ENCODE measurements at places on chromosomes 11 and 22. TPM values are rescaled to one million over a fixed set of nuclear protein-coding genes. Genes with fewer than 3 reads are reported as not detected.

- DNase-seq = no peak
Measured at GRCh38 chr11:14242733-14243132, 116.2 kb downstream of the RRAS2 start.

DNA sequence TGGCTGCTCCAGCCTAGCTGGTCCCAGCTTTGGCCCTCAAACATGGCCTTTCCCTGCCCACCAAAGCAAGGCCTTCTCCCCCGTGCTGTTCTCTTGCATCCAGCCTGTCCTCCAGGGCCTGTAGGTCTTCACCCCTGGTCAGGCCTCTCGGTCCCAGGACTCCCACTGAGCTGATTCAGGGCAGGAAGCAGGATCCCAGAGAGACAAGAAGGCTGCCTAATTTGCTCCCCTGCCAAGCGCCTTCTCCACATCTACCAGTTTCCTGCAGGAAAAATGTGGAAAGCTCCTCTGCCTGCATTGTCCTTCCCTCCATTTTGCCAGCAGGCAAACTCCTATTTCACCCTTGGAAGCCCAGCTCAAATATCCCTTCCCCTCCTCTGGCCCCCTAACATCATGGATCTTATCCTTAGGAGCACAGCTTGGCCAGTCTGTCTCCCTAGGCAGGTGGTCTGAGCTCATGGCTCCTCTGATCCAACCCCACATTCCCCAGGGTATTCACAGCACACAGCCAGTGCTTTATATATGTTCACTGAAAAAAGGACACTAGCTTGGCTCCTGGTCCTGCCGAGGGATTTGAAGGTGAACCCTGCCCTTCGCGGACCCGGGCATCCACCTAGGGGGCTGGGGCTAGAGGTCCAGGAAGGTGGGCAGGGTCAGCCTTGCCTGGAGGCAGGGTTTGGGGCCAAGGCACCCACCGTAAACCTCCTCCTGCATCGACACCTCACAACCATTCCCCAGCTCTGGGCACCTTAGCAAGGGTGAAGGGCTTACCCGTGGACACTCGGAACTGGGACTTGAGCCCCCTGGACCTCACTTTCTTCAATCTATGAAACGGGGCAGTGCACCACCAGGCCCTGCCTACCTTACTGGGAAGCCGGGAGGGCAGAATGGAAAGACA is 968 bp downstream of the RHBDD3 start:
- no peak for DNase-seq

- no peak for DNase-seq
Measured at GRCh38 chr11:110467556-110467955, 37.8 kb downstream of the FDX1 start.

DNA sequence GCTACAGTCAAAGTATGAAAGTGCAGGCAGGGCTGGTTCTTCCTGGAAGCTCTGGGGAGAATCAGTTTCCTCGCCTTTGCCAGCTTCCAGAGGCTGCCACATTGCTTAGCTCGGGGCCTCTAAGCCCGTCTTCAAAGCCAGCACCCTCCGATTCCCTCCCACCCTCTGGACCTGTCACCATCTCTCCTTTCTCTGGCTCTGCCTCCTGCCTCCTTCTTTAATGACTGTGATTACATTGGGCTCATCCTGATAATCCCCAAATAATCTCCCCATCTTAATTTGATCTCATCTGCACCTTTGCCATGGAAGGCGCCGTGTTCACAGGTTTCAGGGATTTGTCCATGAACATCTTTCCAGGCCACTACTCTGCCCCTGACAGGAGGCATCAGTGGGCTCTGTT is 42.5 kb downstream of the MCM5 start:
- no peak for DNase-seq

- no peak for DNase-seq
Measured at GRCh38 chr22:27094633-27095308, 437.4 kb downstream of the MIAT start.

GRCh38 chr11:62923601-62924411 is 2.6 kb upstream of the CHRM1 start:
- no peak for DNase-seq

DNA sequence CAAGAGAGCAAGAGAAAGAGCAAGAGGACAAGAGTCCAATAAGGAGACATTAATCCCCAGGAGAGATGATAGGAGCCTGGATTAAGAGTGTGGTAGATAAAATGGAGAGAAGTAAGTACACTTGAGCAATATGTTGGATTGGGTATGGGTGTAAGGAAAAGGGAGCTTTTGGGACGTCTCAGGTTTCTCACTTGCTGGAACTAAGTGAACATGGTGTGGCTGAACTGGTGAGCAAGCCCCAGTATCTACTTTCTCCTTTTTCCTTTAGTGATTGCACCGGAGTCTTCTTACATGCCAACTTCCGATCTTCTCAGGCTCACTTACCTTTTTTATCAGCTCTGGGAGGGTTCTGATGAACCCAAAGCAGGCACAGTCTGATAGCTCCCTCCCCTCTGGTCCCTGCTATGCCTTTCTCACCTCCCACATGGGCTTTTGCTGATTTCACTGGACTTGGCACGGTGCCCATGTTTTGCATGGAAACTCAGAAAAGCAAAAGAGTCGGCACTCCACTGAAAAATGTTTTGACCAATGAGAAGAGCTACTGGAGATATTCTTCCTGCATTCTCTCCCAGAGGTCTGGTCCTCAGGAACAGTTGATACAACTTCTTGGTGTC is 14.5 kb upstream of the APLNR start:
- no peak for DNase-seq

GRCh38 chr11:119918347-119918746 is 189.3 kb upstream of the NECTIN1 start:
- no peak for DNase-seq

DNA sequence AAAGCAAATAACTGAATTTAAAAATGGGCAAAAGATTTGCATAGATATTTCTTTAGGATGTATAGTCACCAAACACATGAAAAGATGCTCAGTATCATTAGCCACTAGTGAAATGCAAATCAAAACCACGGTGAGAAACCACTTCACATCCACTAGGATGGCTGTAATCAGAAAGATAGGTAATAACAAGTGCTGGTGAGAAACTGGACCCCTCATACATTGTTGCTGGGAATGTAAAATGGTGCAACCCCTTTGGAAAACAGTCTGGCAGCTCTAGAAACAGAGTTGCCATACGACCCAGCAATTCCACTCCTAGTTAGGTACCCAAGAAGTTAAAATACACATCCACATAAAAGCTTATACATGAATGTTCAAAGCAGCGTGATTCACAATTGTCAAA is 16.3 kb downstream of the RPUSD4 start:
- no peak for DNase-seq

DNA sequence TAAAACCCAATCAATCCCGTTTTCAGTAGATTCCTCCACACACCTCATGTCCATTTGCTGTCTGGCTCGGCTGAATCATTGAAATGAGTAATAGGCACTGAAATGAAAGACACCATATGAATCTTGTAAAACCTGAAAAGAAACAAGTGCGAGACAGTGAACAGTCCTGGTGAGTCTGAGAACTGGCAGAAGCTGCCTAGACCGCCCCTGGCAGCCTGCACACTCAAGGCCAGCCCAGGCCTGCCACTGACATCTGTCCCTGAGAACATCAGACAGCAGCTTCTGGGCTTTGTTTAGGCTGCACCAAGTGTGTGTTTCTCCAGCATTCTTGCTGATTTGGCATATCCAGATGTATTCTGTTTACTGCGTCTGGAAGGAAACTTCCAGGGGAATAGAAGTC is 44.8 kb downstream of the ENDOD1 start:
- DNase-seq = no peak

- DNase-seq = no peak
Measured at GRCh38 chr11:76849376-76849775, 11.3 kb upstream of the ACER3 start.

DNA sequence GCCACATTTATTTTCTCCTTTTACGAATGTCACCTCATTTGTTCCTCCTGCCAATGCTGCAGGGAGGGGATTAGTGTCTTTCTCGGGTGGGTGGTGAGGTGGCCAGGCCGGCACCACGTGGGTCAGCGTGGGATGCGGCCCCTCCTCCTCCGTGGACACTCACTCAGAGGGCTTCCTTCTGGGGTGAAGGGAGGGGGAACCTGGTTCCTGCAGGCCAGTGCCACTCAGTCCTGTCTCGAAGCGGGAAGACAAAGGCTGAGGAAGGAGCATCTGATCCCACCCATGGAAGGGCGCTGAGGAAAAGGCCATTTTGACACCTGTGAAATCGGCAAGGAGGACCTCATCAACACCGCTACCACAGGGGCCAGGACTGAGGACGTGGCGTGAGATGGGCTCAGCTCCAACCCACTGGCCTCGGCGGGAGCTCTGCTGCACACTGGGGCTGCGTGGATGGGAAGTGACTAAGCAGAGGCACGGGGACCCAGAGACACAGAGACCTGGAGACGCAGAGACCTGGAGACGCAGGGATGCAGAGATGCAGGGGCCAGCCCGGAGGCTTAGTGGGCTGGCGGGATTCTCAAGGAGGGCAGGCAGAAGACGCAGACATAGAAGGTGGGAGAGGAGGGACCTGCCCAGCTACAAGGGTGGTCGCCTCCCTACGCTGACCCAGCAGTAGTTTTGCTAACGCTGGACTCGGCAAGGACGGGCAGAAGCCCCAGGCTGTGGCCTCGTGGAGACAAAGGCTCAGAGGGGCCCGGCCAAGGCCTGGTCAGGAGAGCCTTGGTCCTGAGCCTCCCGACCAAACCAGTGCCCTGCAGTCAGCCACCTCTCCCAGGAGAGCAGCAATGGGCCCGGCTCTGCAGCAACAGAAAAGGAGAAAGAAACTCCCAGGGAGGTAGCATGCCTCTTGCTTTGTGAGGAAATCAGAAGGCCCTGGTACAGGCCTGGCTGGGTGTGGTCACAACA is 1071.2 kb downstream of the BRD1 start:
- no peak for DNase-seq

- no peak for DNase-seq
Measured at GRCh38 chr11:68766786-68767185, 15.5 kb upstream of the TESMIN start.

- DNase-seq = no peak
Measured at GRCh38 chr11:20058749-20059458, 101.4 kb downstream of the DBX1 start.

- DNase-seq = no peak
Measured at GRCh38 chr11:32919338-32919737, 26.7 kb downstream of the QSER1 start.

GRCh38 chr11:103871923-103872551 is 164.4 kb upstream of the DDI1 start:
- DNase-seq = no peak

DNA sequence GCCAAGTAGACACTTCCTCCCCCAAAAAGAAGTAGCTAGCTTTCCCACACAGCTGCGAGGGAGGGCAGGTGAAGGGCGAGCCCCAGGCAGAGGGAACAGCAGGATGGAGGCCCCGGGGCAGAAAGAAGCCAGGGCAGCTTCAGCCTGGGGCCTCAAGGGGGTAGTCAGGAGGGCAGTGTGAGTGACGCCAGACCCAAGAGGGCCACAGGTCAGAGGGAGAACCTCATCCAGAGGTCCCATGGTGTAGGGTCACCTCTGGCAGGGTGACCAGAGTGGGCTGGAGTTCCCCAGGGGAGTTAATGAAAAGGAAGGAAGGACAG is 9.2 kb downstream of the PRR5 start:
- no peak for DNase-seq

GRCh38 chr22:31343235-31344191 is 2.6 kb downstream of the PATZ1 start:
- DNase-seq = no peak

DNA sequence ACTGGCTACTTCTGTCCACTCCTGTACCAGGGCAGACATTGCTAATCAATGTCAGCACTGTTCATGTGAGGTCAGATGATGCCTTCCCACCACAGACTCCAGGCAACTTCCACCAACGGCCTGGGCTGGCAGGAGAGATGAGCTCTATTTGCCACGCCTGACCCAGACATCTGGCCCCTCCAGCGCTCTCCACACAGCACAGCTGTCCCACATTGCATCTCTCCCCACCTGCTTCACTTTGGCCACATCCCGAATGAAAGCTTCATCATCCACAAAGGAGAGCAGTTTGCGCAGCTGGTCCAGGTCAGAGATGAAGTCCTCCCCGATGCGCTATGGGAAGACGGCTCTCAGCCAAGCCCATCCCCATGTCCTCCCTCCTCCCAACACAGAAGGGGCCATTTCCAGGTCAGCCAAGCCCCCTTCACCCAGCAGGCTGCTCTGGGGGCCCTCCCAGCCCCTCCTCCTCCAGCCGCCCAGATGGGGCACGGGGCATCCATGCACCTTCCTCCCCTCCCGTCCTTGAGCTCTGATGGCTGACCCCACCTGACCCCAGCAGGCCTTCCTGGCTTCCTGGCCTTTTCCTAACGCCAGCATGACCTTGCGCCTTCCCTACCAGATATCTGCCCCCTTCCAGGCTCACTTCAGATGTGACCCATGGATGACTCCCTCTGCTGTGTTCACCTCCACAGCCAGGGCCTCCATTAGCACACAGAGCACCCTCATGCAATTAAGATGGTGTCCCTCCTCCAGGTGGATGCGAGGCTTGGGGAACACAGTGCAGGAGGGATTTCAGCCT is 7.4 kb downstream of the PYGM start:
- DNase-seq = peak; percentile 38

GRCh38 chr11:97451441-97451840 is 1061.6 kb downstream of the JRKL start:
- no peak for DNase-seq

DNA sequence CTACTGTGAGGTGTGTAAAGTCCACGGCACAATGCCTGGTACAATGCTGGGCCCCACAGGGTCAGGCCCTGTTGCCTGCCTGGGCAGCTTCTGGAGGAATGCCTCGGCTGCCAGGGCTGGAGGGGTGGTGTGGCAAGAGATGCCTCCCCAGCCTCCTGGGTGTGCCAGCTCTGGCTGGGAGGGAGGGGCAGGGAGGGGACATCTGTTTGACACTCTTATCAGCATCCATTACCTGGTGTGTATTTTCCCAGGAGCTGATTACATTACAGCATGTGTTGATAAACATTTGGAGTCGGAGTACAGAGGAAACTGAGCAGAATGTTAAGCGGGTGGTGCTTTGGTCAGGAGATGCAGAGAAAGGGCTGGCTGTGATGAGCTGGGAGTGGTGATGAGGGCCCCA is 11.0 kb upstream of the NECTIN1 start:
- no peak for DNase-seq

DNA sequence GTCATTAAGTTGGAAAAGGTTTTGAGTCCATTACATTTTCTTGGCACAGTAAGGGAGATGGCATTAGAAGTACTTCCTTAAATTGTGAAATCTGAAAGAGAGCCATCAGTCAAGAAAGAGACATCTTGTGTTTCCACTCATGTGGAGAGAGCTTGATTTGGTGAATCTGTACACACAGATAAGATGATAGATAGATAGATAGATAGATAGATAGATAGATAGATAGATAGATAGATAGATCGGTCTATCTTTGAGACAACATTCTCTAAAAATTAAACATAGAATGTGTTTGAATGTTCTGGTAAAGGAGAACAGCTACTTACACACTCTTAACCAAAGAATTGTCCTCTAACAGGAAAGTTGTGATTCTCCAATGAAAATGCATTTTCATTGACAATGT is 76.2 kb downstream of the TTC17 start:
- DNase-seq = no peak

- no peak for DNase-seq
Measured at GRCh38 chr11:79427611-79428327, 13.1 kb downstream of the TENM4 start.

GRCh38 chr22:22519591-22519990 is 479 bp downstream of the ZNF280A start:
- DNase-seq = no peak

ACRV1 gene
- total RNA-seq = not detected

CALCB gene
- total RNA-seq = 0.16 TPM

C11orf86 gene
- not detected for total RNA-seq

TEX54 gene
- total RNA-seq = not detected

ABCC8 gene
- total RNA-seq = 0.32 TPM

OR10D3 gene
- not detected for total RNA-seq

SGSM1 gene
- total RNA-seq = 9.2 TPM

CDC42BPG gene
- 0.29 TPM for total RNA-seq

ZNF70 gene
- 9.8 TPM for total RNA-seq

KRTAP5-2 gene
- total RNA-seq = not detected

OR51B4 gene
- total RNA-seq = not detected

Measured in aorta (tissue), 5 donors.